SW480 (cell line): ENCODE measurements at places on chromosomes 13 and 19.
A peak's percentile ranks its signal among the peaks of the same experiment; 100 is the strongest.

GRCh38 chr13:31955741-31956140 lies 75.8 kb upstream of the FRY start:
- no peak for DNase-seq

DNA sequence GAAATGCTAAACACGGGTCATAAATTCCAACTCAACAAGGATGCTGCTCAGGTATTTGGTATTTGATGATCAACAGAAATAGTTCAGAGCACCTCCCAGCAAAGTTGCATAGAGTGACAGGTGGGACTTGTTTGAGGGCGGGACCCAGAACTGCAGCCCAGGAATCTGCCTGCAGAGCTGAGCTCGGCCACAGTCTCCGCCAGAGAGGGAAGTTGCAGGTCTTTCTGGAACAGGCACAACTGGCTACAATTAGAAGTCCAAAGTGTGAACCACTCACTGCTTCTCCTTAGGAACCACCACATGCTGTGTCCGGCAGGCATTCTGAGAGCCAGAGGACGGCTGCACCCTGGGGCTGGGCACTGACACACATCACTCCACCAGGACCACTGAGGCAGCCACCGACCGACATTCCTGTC lies 1.1 kb downstream of the SLC15A1 start:
- DNase-seq: peak; percentile 54

GRCh38 chr13:49315036-49315565 lies 67.4 kb downstream of the CDADC1 start:
- DNase-seq: no peak

GRCh38 chr13:91592056-91593014 lies 193.9 kb downstream of the GPC5 start:
- DNase-seq: no peak

DNA sequence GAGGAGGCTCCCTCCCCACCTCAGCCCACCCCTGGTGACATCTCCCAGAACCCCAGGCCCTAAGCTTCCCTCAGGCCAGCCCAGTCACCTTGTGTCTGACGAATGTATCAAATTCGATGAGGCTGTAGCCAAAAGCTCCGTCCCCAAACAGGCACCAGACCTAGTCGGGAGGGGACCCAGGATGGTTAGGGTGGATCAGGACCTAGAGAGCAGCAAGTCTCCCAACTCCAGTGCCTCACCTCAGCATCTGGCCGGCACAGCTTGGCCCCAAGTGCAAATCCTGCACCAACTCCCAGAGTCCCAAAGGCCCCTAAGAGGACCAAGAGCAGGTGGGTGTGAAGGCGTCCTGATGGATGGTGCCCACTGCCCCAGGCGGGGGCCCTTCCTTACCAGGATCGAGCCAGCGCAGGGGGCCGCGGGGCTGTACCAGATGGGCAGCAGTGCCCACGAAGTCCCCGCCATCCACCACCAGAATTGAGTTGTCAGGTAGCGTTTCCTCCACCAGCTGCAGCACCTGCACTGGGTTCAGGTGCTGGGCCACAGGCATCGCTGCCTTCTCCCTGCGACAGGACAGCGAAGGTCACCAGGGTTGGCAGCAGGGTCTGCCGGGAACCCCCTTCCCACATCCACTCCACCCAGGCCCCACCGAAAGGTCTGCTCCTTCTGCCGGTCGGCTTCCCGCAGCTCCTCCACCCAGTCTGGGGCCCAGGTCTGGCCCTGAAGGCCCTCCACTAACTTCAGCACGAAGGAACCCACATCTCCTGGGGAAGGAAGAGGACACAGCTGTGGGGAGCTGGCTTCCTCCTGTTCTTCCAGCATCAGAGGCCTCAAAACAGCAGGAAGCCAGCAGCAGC lies 8.8 kb downstream of the SYDE1 start:
- DNase-seq: no peak
